ENCODE measurements at places on chromosomes 11 and 22.

DNA sequence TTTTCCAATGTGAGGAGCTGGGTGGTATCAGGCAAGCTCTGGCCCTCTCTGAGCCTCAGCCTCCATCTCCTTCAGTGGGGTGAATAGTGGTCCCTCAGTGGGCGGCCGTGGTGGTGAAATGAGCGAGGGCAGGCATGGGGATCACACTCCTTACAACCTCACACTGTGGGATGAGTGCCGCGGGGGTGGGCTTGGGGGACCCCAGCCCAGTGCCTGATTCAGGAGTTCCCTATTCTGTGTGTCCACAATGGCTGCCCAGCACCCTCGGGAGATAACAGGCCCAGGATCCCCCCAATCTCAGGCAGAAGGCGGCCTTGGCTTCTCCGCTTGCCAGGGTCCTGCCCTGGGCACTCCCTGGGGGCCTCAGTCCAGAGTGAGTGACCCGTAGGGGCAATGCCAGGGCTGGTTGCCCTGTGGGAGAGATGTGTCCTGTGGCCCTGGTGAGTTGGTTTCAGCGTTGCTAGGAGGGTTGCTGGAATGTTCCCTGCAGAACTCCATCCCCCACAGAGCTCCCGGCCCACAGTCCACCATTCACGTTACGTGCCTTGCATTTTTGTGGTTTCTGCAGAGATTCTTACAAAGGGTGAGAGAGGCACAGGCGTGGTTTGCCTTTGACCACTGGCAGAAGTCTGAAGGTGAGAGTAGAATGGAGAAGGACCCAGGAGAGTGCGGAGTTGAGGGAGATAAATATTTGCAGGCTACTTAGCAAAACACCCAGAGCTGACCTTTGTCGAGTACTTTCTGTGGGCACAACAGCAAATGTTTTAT is 2.9 kb downstream of the ALDH3B1 start:
- no peak for DNase-seq

GRCh38 chr11:65445101-65445603 is 22.6 kb downstream of the NEAT1 start:
- DNase-seq = no peak

GRCh38 chr11:126100716-126101115 is 38.0 kb upstream of the CDON start:
- DNase-seq = no peak

- DNase-seq = peak; percentile 42
Measured at GRCh38 chr11:61061081-61061826, 41.0 kb upstream of the CD5 start.

DNA sequence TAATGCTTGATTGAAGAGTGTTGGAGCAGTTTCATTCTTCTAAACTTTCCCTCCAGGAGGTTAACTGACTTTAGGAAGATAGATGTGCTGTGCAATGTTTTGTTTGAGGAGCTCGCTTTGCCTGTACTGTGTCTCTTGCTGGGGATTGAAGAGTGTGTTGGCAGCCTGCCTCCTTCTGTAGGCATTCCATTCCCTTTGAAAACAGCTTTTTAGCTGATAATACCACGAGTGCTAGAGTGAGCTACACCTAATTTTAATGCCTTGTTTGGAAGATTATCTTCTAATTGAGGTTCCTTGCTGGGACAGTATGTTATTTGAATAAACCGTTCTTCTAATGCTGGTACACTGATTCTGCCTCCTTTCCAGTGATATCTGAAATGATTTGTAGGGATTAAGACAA is 7.2 kb downstream of the DDX10 start:
- DNase-seq = no peak

- DNase-seq = no peak
Measured at GRCh38 chr22:23780146-23780748, 6.5 kb upstream of the SMARCB1 start.

GRCh38 chr11:62680825-62681240 is 2.0 kb upstream of the UBXN1 start:
- no peak for DNase-seq

DNA sequence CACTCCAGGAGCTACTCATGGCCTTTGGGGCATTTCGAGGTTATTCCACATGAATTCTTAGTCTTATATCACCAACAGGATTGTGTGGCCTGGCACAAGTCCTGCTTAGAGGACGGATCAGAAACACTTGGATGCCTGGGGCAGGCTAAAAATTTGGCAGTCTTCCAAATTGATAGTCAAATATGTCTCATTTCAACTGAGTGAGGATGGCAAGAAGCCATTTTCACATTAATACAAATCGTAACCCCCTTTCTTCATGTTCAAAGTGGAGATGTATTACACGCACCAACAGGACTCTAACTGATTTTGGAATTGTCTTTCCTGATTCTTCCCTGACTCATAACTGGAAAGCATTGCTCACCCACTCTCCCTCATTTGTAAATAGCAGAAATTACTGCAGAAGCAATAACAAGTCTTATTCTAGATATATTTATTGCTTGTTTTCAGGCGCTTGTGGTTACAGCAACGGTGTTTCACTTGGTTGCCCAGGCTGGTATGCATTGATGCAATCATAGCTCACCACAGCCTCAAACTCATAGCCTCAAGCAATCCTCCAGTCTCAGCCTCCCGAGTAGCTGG is 10.3 kb upstream of the CCDC86 start:
- no peak for DNase-seq

DNA sequence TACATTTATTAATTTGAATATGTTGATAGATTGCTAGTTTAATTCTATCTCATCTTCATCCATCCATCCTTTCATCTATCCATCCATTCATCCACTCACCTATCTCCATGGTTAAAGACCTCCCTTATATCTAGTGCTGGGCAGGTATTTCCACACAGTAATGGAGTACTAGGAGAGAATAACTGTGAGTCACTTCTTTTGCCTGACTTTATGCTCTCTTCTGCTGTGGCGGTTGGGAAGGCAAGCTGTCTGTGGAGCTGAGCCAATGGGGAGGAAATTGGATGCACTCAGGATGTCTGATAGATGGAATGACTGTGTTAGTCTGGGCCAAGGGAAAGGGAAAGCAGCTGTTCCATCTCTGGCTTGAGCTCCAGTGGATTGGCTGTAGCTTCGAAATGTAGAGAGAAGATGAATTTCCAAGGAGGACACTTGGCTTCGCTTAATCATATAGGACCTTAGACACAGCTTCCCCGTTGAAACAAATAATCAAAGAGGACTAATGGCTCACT is 60.3 kb downstream of the NELL1 start:
- DNase-seq = no peak

- DNase-seq = no peak
Measured at GRCh38 chr11:69171476-69172240, 15.9 kb downstream of the SMIM38 start.

GRCh38 chr11:76596652-76597051 is 73.9 kb downstream of the LRRC32 start:
- no peak for DNase-seq

DNA sequence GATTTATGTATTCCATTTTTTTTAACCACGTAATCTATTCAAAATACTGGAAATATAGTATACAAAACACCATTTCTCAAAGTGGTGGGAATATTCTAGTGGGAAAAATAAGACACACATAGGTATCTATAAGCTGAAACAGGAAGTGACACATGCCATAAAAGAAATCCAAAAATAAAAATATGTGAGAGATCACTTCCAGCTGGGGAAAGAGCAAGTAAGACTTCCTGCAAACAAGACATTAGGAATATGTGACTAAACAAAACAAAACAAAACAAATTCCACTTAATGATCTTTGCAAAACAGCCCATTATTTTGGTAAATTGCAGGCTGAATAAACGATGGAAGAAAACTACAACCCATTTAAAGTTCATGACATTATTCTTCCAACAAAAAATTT is 107.3 kb upstream of the CEP126 start:
- no peak for DNase-seq

- no peak for DNase-seq
Measured at GRCh38 chr11:20372081-20372626, 8.6 kb downstream of the HTATIP2 start.

DNA sequence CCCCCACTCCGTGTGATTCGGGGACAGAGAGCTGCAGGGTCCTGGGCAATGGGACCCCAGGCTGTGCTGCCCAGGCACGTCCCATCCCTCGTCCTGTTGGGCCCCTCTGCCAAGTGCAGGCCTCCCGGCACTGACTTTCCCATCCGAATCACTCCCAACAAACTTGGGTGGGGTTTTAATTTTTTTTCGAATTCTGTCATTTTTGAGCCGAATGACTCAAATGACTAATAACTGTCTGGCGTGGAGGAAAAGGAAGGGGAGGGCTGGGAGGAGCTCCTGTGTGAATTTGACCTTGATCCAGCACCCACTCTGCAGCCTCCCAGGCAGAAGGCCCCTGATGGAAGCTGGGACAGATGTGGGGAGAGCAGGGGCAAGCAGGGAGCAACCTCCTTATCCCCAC is 1173.2 kb downstream of the BRD1 start:
- no peak for DNase-seq

- DNase-seq = peak; percentile 66
Measured at GRCh38 chr11:57349491-57350274, 11.5 kb downstream of the P2RX3 start.

DNA sequence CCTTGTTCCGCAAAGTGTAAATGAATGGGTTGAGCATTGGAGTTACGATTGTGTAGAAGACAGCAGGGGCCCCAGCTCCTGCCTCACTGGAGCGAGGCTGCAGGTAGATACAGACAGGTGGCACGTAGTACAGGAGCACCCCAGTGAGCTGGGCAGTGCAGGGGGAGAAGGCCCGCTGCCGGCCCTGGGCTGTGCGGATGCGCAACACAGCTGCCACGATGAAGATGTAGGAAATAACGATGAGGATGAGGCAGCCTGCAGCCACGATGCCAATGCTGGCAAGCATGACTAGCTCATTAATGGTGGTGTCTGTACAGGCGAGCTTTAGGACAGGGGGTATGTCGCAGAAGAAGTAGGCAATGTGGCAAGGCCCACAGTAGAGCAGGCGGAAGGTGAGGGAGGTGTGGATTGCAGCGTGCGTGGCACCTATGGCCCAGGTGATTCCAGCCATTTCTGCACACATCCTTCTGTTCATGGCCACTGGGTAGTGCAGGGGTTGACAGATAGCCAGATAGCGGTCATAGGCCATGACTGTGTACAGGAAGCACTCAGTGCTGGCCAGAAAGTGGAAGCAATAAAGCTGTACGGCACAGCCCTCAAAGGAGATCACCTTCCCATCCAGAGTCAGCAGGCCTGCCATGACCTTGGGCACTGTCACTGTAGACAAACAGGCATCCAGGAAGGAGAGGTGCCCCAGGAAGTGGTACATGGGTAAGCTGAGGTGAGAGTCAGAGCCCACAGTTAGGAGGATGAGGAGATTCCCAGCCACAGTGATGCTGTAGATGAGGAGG is 616 bp downstream of the OR10S1 start:
- DNase-seq = no peak

- DNase-seq = no peak
Measured at GRCh38 chr11:59510941-59511589, at the start of gene OR4D9. OR4D9 (plus strand) TSS chr11:59511539; CDS start chr11:59514913, 3,374 bp downstream.

GRCh38 chr11:76839311-76839710 is 21.4 kb upstream of the ACER3 start:
- no peak for DNase-seq

DNA sequence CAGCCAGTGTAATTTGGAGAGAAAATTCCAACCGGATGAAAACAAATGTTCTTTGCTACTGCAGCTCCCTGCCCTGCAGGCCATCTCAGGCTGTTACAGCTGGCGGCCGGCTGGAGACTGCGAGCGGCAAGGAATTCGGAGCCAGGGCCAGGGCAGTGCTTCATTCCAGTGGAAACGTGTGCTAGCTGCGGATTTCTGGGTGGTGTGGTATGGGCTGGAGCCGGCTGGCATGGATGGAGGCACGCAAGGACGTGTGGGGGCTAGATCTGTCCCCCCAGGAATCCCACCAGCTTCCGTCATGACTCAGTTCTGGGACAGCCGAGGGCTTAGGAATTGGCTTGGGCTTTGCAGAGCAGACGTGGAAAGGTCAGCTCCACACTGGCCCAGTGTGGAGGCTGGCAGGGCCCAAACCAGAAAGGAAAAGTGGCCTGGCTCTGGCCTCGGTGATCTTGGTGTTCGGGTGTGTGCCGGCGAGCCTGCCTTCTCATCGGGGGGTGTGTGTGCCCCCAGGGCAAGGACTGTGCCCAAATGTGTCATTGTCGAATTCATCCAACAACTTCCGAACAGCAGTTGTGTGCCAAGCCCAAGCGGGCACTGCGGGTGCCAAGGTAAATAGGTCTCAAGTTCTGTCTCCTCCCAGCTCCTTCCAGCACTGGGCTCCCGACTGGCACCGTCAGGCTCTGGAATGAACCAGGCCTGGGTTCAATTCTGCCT is 48.1 kb upstream of the SHISAL1 start:
- no peak for DNase-seq

- DNase-seq = no peak
Measured at GRCh38 chr11:43738600-43739409, 58.3 kb downstream of the HSD17B12 start.

DNA sequence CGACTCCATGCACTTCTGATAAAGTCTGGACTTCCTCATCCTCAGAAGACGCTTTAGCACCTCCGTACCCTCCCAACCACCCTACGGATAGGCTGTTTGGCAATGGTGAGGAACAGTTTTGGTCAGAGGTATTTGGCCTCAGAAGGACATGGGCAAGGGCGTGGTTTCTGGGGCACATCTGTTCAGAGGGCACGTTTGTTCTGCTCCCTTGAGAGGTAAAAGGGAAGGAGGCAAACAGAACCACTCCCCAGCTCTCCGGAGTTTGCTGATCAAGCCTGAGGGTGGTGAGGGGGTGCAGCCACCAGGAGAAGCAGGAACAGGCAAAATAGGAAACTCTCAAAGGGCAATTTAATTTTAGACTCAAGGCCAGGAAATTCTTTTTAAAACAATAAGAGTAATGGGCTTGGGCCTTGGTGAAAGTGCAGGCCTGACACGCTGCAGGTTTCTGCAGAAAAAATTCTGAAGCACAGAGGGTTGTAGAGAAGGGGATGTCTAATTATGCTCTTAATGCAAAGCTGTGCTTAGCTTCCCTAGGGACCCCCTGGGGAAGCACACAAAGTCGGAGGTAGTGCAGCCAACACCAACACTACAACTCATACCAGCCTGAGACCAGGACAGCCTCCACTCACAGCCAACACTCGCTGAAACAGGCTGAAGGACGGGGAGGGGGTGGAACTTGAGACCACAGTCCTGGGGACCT is 23.3 kb downstream of the ETS1 start:
- DNase-seq = no peak

DNA sequence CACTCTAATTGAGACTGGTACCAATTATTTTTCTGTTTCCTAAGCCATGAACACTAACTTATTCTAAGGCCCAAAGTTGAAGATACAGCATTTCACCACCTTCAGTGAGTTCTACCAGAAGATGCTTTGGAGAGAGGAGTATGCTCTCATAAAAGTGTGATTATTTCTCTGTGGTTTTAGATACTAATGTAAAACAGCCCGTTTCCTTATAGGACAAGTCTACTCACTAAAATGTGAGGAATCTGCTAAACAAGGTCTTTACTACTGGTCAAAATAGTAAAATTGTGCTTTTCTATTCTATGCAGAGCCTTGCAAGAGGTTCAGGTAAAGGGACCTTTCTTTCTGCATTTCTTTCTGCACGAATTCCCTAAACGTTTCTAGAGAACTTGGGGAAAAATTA is 2.4 kb downstream of the LGR4 start:
- no peak for DNase-seq

- no peak for DNase-seq
Measured at GRCh38 chr11:58757439-58757838, 25.7 kb upstream of the GLYAT start.

All from stimulated activated CD8-positive, alpha-beta memory T cell treated with anti-CD3 and anti-CD28 coated beads, Interleukin-15, amount 100 ng/mL, for 24 hours (primary cell).